ENCODE measurements at places on chromosomes 2 and 18.

DNA sequence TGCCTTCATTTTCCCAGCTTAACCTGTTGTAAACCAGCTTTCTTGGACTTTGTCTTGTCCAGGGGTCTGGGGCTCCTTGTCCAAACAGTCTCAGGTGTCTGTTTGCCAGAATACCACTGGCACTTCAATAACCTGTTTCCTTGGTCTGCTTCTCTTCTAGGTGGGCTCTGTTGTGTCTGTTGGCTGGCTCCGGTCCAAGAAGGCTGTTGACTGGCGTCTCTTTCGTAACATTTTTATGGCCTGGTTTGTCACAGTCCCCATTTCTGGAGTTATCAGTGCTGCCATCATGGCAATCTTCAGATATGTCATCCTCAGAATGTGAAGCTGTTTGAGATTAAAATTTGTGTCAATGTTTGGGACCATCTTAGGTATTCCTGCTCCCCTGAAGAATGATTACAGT is 17.0 kb downstream of the SLC20A1 start:
- DNase-seq, result no peak

- DNase-seq, result no peak
Measured at GRCh38 chr2:94955702-94956101, 69.8 kb upstream of the MAL start.

- no peak for DNase-seq
Measured at GRCh38 chr2:188974164-188974563, at the start of gene COL3A1. Gene COL3A1, plus strand, starts transcription at chr2:188974373. Its CDS starts 117 bp downstream, at chr2:188974490.

GRCh38 chr2:203404996-203405395 is 76.8 kb downstream of the ABI2 start:
- no peak for DNase-seq

GRCh38 chr2:14631406-14632040 is 994 bp upstream of the LRATD1 start:
- DNase-seq, result no peak

GRCh38 chr2:144078802-144079724 is 440.9 kb downstream of the ZEB2 start:
- no peak for DNase-seq

- DNase-seq, result no peak
Measured at GRCh38 chr2:106516436-106516835, 29.3 kb downstream of the CD8B2 start.

GRCh38 chr2:185628985-185629384 is 109.6 kb upstream of the FSIP2 start:
- DNase-seq, result no peak

- DNase-seq, result no peak
Measured at GRCh38 chr2:128681507-128681906, 362.8 kb upstream of the HS6ST1 start.

- DNase-seq, result no peak
Measured at GRCh38 chr18:57052759-57053158, 94.1 kb upstream of the BOD1L2 start.

DNA sequence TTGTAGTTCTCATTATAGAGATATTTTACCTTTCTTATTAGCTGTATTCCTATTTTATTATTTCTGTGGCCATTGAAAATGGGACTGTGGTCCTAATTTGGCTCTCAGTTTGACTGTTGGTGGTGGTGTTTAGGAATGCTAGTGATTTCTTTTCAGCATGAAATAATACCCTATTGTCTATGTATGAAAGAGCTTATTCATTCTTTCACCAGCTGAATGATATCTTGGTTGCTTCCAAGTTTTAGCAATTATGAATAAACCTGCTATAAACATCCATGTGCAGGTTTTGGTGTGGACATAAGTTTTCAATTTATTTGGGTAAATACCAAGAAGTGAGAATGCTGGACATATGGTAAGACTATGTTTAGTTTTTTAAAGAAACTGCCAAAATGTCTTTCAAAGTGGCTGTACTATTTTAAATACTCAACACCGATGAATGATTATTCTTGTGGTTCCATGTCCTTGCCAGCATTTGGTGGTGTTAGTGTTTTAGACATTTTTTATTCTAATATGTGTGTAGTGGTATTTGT is 501.6 kb upstream of the GYPC start:
- no peak for DNase-seq

GRCh38 chr2:121640380-121641316 is 8.6 kb downstream of the CLASP1 start:
- no peak for DNase-seq

DNA sequence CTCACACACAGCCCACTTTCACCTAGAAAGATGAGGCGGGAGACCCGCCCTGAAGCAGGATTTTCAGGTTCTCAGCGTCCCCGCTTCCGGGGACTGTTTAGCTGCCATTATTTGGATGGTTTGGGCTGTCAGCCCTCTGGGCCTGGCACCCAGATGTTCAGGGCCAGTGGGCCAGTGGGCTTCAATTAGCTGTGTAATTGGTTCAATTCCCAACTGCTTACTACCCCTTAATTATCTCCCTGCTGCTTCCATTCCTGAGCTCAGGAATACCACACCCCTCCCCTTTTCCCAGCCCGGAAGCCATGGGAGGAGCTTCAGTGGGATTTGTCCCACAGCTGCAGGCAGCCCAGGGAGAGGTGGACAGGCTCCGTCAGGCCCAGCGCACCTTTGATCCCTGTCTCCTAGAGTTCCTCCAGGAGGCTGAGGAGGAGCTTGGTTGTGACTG is 114.1 kb upstream of the MYCN start:
- DNase-seq, result no peak

DNA sequence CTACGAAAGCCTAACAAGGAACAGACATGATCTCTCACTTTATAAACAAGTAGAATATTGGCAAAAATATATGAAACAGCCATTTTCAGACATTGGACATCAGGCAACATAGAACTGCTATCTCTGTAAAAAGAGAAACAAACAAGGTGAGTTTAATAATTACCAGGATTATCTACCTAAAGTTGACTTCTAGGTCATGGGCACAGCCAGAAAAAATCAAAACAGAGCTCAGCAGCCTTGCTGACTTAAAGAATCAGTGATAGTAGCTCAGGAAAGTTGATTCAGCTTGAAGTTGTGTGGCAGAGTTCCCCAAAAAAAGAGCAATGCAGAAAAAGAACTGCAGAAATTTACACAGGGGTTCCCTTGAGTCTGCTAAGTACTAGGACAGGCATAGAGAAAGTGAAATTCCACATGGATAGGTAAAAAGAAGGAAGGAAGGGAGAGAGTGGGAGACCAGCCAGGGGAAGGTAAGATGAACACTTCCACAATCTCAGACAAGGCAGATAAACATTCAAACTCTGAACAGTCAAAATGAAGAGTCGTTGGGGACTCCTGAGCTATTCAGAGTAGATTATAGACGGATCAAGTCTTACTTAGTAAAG is 102.0 kb downstream of the EXOC6B start:
- DNase-seq, result no peak

DNA sequence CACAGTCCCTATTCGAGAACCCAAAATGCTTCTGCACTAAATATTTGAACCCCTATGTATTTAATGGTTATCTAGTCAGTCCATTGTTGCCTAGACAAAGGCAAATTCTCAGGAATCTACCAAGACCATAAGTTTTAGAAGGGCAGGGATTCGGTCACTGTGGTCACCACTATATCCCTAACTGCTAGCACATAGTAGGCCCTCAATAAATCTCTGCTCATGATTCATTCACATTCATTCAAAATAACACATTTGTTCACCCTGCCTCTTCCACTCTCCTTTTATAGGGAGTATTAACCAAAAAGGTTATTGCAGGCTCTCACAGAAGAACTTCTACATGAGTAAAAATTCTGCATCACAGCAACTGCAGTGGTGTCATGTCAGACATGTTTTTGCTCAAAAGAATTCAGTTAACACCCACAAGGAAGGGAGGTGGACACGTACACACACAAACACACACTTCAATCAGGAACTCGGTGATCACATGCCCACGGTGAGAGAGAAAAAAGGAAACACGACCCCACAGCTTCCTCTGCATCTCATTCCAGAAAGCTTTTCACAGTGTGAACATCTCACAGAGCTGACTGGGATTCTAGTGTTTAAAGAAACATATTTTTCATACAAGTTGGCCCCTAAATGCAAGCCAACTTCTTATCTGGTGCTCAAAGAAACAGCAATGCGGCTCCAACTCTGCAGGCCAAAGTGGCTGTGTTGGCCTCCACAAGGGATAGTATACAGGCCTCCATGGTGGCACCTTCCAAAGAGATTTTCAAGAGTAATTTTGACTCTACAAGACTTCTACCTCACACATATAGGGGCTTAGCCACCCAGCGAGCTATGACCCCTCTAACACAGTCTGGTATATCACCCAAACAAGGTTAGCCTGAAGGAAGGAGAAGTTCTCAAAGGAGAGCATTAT is 98.0 kb downstream of the ANKRD44 start:
- DNase-seq, result no peak

GRCh38 chr2:40316620-40317019 is 135.3 kb downstream of the SLC8A1 start:
- DNase-seq, result no peak

GRCh38 chr2:174914853-174915760 is 90.1 kb downstream of the CHN1 start:
- no peak for DNase-seq

- DNase-seq, result no peak
Measured at GRCh38 chr2:58645017-58645416, 403.9 kb upstream of the FANCL start.

- no peak for DNase-seq
Measured at GRCh38 chr2:62784341-62784740, 78.8 kb downstream of the EHBP1 start.

- DNase-seq, result no peak
Measured at GRCh38 chr2:68806511-68807109, 64.6 kb downstream of the BMP10 start.

DNA sequence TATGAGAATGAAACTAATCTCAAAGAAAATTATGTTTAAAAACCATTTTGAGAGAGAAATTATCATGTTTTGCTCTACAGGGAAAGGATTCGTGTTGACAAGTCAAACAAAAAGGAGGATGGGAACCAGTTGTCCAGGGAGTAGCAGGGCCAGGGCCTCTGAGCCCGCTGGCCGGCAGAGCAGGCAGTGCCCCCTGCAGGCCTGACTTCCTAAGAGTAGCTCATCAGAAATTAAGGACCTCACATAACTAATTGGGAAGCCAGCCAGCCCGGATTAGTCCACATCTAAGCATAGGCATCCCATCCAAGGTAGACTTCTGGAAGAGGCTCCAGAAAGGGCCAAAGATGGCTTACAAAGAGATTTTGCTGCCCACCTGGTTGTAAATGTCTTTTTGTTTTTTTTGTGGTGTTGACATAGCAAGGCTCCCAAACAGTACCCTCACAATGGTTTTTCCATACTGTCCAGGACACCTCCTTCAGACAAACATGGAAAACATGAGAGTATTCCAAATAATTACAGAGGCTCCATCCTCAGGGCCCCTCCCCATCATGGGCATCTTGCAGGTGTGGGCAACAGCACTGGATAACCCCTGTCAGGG is 241.2 kb upstream of the TANK start:
- DNase-seq, result no peak

- DNase-seq, result no peak
Measured at GRCh38 chr2:98908931-98909316, 27.1 kb downstream of the CRACDL start.

GRCh38 chr2:23363831-23364230 is 21.1 kb upstream of the KLHL29 start:
- DNase-seq, result no peak

- DNase-seq, result peak; percentile 6
Measured at GRCh38 chr2:190318931-190319554, 583 bp downstream of the HIBCH start.

DNA sequence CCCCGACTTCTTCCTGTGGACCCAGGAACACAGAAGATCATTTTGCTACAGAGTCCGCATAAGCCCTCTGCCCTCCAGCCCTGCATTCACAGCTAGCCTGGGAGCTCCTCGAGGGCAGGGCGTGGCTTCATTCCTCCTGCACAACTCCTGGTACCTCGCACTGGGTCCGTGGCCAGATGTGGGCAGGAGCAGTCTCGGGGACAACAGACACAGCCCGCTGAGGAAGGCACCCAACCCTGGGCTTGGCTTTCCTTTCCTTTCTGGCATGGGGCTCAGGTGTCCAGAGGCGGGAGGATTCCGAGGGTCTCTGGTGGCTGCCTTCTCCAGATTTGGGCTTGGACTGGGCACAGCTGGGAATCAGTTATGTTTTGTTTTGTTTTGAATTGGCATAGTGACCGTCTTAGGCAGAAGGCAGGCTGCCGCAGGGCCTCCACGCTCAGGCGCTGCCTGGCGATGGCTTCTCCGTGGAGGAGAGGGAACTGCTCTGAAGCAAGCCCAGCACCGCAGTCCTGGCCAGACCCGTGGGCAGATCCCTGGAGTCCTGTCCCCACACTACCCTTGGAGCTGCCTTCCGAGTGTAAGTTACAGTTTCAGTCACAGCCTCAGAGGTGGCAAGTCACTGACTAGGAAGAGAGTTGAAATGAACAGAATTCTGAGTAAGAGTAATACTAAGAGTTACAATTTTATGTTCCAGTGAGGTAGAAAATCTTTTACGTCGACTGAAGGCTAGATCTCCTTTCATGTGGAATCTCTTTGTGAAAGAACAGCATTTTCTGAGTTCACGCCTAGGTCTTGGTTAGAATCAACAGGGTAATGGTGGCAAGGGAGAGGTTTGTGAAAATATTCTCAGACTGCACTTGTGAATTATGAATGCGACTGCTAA is 47.9 kb downstream of the LDLRAD4 start:
- no peak for DNase-seq

- DNase-seq, result no peak
Measured at GRCh38 chr2:58427572-58428095, 186.5 kb upstream of the FANCL start.

DNA sequence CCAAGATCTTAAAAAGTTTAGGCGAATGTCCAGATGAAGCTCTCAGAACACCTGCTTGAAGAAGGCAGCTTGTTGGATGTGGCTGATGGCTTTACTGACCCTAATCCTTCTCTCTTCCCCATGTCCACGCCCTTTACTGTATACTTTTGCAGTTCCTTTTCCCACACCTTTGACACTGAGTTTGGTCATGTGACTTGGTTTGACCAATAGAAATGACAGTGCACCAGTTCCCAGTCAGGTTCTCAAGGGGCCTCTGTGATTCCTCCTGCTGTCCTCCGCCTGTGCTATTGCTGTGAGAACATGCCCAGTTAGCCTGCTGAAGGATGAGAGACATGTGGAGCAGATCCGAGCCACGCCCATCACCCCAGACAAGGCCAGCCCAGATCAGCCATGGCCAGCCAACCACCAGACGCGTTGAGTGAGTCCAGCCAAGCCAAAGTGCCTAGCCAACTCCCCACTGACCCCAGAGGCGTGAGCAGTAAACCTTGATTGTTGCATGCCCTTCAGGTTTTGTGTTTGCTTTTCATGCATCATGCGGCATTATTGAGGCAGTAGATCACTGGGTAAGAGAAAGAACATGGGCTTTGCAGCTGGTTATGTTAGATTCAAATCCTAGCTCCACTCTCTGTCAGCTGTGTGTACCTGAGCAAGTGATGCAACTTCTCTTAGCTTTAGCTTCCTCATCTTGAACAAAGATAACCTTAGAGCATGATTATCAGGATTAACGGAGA is 258.0 kb upstream of the SIX2 start:
- DNase-seq, result no peak

DNA sequence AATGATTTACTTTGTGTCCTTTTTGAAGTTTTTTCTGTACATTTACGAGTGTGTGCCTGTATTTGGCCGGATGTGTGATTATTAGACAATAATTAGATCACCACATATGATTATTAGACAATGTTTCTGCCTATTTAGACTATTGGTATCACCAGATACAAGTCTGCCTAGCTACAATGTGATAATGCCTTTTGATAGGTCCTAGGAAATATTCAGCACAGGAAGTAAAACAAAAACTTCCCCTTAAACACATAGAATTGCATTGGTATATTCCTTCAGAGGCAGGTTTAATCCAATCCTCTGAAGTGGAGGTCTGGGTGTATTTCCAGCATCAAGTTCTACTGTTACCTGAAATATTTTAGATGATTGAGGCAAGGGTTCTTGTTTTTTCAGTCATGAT is 275.1 kb downstream of the TGIF1 start:
- DNase-seq, result no peak

GRCh38 chr2:240467659-240468302 is 32.3 kb downstream of the GPC1 start:
- DNase-seq, result no peak

All from stimulated activated CD8-positive, alpha-beta memory T cell treated with anti-CD3 and anti-CD28 coated beads, Interleukin-2, amount 100 ng/mL, for 1 hour (primary cell).